ENCODE measurements at places on chromosomes 7 and 10. TPM values are rescaled to one million over a fixed set of nuclear protein-coding genes. Genes with fewer than 3 reads are reported as not detected.

GRCh38 chr10:93958834-93959233 is 34.9 kb upstream of the PLCE1 start:
- no peaks in the 10 kb centered on the region for H3K27me3 ChIP-seq
- no peak overlapping the region for H3K4me3 ChIP-seq
- H3K4me1 ChIP-seq: peaks cover 5% of the 10 kb centered on the region
- no peak overlapping the region for H3K27ac ChIP-seq

GRCh38 chr10:108051218-108051617 is 886.7 kb upstream of the SORCS1 start:
- no peak overlapping the region for H3K4me3 ChIP-seq
- no peaks in the 10 kb centered on the region for H3K4me1 ChIP-seq
- no peak for DNase-seq
- H3K27ac ChIP-seq: no peak overlapping the region
- no peaks in the 10 kb centered on the region for H3K27me3 ChIP-seq
- no peaks in the 10 kb centered on the region for H3K36me3 ChIP-seq

GRCh38 chr10:79007421-79008319 is 61.1 kb upstream of the ZMIZ1 start:
- DNase-seq: no peak
- no peak overlapping the region for H3K4me3 ChIP-seq
- H3K27ac ChIP-seq: no peak overlapping the region
- H3K36me3 ChIP-seq: no peaks in the 10 kb centered on the region

The ITGA8 gene
- under 0.01 TPM for total RNA-seq

DNA sequence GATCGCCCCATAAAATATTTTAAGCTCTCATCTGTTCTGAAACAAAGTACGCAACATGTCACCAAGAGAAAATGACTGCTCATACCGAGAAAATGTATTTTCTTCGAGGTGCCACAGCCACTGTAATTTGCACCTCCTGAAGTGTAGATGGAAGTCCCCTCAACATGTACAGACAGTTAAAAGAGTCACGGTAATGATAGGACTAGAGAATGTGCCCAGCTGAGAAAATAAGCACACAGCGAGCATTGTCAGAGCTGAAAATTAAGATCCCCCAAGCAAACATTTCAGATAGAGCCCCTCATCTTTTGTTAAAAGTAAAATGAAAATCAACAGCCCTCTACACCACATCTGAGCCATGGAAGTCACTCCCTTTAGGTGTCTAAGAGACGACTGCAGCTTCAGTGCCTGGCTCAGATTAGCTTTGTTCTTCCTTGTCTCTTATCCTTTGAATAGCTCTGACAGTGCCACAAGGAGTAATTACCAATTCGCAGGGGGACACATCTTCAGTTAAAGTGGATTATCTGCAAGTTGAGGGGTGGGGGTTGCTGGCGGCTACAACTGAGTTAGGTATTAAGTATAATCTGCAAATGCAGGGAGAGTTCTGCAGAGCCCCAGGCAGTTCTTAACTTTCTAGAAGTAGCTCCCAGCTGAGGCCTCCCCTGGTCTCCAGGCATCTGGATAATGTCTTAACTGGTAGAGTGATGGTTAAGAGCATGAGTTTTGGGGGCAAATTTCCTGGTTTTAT is 222.7 kb upstream of the C7orf33 start:
- no peak overlapping the region for H3K27ac ChIP-seq
- no peak overlapping the region for H3K4me3 ChIP-seq
- no peaks in the 10 kb centered on the region for H3K4me1 ChIP-seq
- no peak for DNase-seq
- no peaks in the 10 kb centered on the region for H3K36me3 ChIP-seq

The PRF1 gene
- not detected for total RNA-seq

DNA sequence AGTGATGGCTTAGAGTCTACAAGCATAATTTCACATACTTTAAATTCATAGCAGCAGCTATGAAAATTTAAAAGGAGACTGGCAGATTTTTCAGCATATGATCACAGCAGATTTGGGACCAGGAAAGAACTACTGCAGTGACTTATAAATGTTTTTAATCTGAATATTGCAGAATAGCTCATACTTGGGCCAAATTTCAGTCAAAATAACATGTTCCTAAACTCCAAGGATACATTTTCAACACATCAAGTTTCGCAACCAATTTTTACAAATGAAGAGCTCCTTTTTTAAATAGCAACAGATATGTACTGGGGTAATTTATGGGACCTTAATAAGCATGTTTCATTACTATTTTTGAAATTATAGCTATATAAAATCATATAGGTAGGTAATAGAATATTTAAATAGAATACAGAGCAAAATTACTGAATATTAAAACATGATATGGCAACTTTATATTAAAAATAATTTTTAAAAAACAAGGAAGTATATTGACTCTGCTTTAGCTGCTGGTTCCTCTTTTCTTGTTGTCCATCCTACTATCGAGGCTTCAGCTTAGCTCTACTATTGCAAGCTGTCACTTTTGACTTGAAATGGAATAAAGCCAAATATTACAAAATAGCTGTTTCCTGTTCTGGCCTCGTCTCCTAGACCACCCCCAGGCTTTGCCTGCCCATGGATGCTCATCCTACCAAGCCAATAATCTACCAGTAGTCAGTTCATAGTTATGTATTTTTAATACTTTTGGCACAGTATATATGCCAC is 123.1 kb downstream of the NRBF2 start:
- H3K27ac ChIP-seq: no peak overlapping the region
- no peak overlapping the region for H3K4me3 ChIP-seq
- no peak for DNase-seq
- H3K36me3 ChIP-seq: peaks cover 1% of the 10 kb centered on the region

DNA sequence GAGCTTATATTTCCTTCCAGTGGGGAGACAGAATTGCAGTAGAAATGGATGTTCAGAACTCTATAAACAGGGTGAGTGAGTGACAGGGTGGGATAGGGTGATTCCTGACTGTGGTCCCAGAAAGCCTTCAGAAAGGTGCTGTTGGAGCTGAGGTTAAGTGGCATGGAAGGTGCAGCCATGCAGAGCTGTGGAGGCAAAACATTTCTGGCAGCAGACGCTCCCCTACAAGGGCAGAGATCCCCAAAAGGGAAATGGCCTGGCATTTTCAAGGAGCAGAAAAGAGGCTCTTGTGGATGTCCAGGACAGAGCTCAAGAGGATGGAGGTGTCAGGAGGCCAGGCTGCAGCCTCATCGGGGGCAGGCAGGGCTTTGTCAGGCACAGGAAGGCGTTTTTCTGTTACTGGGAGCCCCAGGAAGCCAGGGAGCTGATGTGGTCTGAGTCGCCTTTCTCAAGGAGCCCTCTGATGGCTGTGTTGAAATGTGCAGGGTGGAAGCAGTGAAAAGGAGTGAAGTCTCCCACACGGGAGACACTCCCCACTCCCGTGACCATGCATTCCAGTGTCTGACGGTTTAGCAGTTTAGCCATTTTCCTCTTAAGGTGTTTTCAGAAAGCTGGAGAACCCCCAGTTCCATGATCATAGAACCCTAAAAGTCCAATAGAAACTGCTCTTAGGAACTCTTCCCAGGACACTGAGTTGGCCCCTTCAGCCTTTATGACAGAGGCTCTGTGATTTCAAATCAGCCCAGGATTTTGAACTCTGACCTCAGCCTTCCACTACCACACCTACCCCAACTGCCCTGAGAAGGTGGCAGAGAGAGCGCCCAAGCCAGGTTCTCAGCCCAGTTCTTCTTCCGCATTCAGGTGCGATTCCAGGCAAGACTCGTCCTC is 96.2 kb downstream of the C10orf105 start:
- H3K4me1 ChIP-seq: peaks cover 6% of the 10 kb centered on the region
- H3K4me3 ChIP-seq: no peak overlapping the region
- no peak overlapping the region for H3K27ac ChIP-seq
- DNase-seq: peak; percentile 24
- H3K36me3 ChIP-seq: no peaks in the 10 kb centered on the region
- H3K27me3 ChIP-seq: peaks cover 27% of the 10 kb centered on the region

- H3K4me1 ChIP-seq: peaks cover 6% of the 10 kb centered on the region
- no peak for DNase-seq
- H3K27me3 ChIP-seq: no peaks in the 10 kb centered on the region
- H3K4me3 ChIP-seq: no peak overlapping the region
- peaks cover 24% of the 10 kb centered on the region for H3K36me3 ChIP-seq
- H3K27ac ChIP-seq: no peak overlapping the region
These were observed 22.5 kb downstream of the UPP1 start for GRCh38 chr7:48111596-48111995.
